ENCODE measurements at places on chromosomes 1 and 21. TPM values are rescaled to one million over a fixed set of nuclear protein-coding genes. Genes with fewer than 3 reads are reported as not detected.

OR2T2 gene
- not detected for polyA plus RNA-seq

TOR1AIP1 gene
- polyA plus RNA-seq = 58.3 TPM

OR11L1 gene
- not detected for polyA plus RNA-seq

C4BPA gene
- not detected for polyA plus RNA-seq

BNIPL gene
- 0.13 TPM for polyA plus RNA-seq

SYT11 gene
- 4.9 TPM for polyA plus RNA-seq

DENND2C gene
- polyA plus RNA-seq = 0.25 TPM

TCHH gene
- polyA plus RNA-seq = not detected

PCBP3 gene
- polyA plus RNA-seq = 1.4 TPM

FLVCR1 gene
- 3.4 TPM for polyA plus RNA-seq

MPZ gene
- not detected for polyA plus RNA-seq

TBX19 gene
- 2.5 TPM for polyA plus RNA-seq

CGN gene
- polyA plus RNA-seq = not detected

PDE9A gene
- polyA plus RNA-seq = not detected

GNB1 gene
- polyA plus RNA-seq = 40.0 TPM
